ENCODE measurements at places on chromosomes 11 and 22. TPM values are rescaled to one million over a fixed set of nuclear protein-coding genes. Genes with fewer than 3 reads are reported as not detected.

The RAG2 gene
- total RNA-seq = not detected

The LIF gene
- 3.2 TPM for total RNA-seq

The FOLR3 gene
- total RNA-seq = 0.88 TPM

The IGLL1 gene
- total RNA-seq = not detected

The SLC25A22 gene
- 8.0 TPM for total RNA-seq

The CARD10 gene
- 12.7 TPM for total RNA-seq

The SYT9 gene
- not detected for total RNA-seq

The GPHA2 gene
- not detected for total RNA-seq

The KIF18A gene
- 4.0 TPM for total RNA-seq

The HBE1 gene
- not detected for total RNA-seq

The SLC15A3 gene
- 10.9 TPM for total RNA-seq

The DTX4 gene
- total RNA-seq = under 0.01 TPM

The OR2AG2 gene
- total RNA-seq = 0.36 TPM

The TPH1 gene
- 0.29 TPM for total RNA-seq

The FKBP2 gene
- total RNA-seq = 31.1 TPM

The C11orf24 gene
- total RNA-seq = 40.5 TPM

The RAB3IL1 gene
- 20.3 TPM for total RNA-seq

The CCDC88B gene
- 0.29 TPM for total RNA-seq

The RFPL2 gene
- not detected for total RNA-seq

The OR4A16 gene
- total RNA-seq = not detected

The CDHR5 gene
- not detected for total RNA-seq

The MS4A3 gene
- not detected for total RNA-seq

The SBF1 gene
- total RNA-seq = 93.0 TPM
